ENCODE measurements at places on chromosomes 12 and 14.

- no peak for DNase-seq
Observed at GRCh38 chr14:72788972-72789728, 104.8 kb downstream of the DPF3 start.

GRCh38 chr12:124298685-124299410, 4.0 kb downstream of the RFLNA start:
- DNase-seq = no peak

DNA sequence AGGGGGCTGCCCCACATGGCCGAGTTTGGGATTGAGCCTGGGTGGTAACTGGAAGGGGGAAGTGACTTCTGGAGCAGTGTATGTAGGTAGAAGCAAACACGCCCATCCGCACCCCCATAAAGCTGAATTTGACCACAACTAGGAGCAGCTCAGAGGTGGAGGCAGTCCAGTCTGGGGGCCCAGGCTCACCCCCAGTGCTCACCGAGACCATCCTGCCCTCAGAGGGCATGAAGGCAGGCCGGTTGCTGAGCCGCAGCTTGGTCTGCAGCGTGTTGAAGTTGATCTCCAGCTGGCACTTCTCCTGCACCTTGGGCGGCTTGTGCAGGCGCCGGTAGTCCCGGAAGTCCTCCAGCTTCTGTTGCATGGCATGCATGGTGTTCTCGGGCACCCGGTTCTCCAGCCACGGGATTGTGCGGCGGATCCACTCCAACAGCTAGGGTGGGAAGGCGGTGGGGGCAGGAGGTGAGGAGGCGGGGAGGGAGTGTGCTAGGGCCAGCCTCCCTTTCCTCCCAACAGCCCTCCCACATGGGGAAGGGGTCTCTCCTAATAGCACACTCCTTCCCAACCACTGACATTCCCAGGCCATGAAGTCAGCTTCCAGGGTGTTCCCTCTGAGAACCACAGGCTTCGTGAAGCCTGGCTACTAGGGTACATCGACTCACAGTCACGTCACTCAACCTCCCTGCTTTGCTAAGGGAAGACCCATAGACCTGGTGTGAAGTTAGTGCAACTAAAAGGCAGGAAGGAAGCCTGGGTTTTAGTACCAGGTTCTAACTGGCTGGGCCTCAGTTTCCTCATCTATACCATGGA, 87.0 kb downstream of the ACTN1 start:
- DNase-seq = peak; percentile 42

DNA sequence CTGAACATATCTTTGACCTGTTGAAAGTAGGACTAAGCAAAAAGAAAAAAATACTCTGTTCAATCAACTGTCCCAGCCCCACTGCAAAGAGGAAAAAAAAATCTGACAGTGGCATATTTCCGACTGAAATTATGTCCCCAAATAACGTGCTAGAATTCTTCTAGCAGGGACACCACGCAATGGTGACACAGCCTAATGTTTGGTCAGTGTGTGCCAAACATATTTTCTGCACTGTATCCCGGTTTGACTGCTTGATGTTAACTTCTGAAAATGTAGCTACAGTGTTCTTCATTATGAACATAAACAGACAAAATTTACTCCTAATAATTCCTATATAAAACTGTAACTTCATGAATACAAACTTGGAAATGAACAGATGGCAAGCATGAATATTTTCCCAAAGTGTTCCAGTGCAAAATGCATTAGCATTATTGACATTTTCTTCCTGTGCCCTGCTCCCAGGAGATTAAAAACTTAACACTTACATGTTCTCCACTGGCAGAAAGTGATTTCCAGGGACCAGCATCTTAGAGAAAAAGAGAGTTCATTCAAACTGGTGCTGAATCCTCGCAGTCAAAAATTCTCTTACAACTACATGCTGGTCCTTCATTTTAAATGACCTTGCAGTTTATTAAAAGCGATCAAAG, 72.4 kb upstream of the SYT1 start:
- no peak for DNase-seq

Measured in epithelial cell of esophagus (primary cell).